ENCODE measurements at places on chromosomes 4 and X. TPM values are rescaled to one million over a fixed set of nuclear protein-coding genes. Genes with fewer than 3 reads are reported as not detected.
A peak's percentile ranks its signal among the peaks of the same experiment; 100 is the strongest.

The CC2D2A gene
- 14.7 TPM for total RNA-seq

- no peak for DNase-seq
- H3K27me3 ChIP-seq: no peaks in the 10 kb centered on the region
- H3K4me3 ChIP-seq: peak overlapping the region; percentile 54
- peak overlapping the region; percentile 19 for H3K27ac ChIP-seq
- peaks cover 6% of the 10 kb centered on the region for H3K4me1 ChIP-seq
- no peaks in the 10 kb centered on the region for H3K36me3 ChIP-seq
Measured at GRCh38 chr4:69522554-69522953, 26.8 kb upstream of the UGT2B4 start.

DNA sequence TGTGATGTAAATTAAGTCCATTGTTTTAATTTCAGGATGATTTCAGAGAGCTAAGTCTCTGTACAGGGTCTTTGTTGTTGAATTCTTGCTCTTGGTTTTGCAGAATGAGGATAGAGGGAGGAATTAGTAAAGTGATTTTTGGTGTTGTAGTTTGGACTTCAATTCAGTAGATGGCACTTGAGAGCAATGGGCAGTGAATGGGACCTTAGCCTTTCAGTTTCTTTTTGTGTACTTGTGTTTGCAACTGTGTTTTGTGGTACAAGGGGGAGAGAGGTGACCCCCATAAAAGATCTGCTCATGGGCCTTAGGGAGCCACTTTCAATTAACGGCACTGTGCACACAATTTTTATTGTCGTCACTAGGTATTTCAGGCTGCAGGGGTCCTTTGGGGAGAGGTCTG, 340.0 kb downstream of the DCAF12L2 start:
- H3K4me1 ChIP-seq: no peaks in the 10 kb centered on the region
- no peak for DNase-seq
- no peaks in the 10 kb centered on the region for H3K27me3 ChIP-seq

The CXCL3 gene
- 2.9 TPM for total RNA-seq
